ENCODE measurements at places on chromosomes 4 and X.

- DNase-seq, result no peak
Measured at GRCh38 chr4:145484225-145484846, 2.7 kb downstream of the SMAD1 start.

DNA sequence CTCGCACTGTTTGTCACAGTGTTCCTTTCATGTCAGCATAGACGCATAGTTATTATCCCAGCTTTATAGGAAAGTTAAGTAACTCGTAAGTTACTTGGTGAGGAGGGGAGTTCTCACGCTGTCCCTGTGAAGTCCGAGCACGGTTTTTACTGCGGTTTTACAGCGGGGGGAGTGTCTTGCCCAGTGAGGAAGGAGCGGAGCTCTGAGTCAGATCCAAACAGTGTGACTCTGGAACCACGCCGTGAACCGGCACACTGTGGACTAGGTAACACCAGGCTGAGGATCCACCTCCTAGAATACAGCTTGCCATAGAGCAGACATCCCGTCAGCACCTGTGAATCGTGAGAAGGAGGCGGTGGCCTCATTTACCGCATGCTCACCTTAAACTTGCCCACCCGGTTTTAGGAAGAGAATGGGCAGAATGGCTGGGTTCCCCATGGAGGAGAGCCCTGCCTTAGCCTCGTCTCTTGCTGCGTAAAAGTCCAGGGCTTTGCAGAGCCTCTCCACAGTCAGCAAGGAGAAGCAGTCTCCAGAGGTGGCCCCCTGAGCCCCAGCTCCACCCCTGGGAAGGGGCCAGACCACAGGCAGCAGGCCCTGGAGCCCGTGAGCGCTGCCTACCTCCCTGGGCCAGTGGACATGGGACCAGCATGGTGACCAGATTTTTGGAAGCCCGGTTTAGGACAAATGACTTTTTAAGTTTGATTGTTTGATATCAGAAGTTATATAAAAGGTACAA is 40.2 kb upstream of the HGFAC start:
- no peak for DNase-seq

GRCh38 chrX:55924574-55924973 is 207.0 kb downstream of the RRAGB start:
- DNase-seq, result no peak

DNA sequence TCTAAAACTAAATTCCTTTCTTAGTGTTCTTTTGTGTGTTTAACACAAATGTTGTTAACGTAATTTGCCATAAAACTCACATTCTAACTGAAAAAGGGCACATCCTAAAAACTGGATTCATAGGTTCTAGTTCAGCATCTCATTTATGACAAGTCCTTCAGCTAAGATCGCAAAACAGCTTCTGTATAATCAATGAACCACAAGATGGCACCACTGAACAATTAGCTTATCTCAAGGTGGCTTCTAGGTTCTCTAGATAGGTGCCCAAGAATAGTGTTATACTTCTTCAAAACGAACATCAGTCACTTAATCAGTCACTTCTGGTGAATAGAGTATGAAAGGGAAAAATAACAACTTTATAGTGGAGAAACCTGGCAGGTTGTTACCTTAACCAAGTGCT is 54.3 kb downstream of the NRK start:
- no peak for DNase-seq

- no peak for DNase-seq
Measured at GRCh38 chrX:38960137-38960536, 158.9 kb downstream of the MID1IP1 start.

DNA sequence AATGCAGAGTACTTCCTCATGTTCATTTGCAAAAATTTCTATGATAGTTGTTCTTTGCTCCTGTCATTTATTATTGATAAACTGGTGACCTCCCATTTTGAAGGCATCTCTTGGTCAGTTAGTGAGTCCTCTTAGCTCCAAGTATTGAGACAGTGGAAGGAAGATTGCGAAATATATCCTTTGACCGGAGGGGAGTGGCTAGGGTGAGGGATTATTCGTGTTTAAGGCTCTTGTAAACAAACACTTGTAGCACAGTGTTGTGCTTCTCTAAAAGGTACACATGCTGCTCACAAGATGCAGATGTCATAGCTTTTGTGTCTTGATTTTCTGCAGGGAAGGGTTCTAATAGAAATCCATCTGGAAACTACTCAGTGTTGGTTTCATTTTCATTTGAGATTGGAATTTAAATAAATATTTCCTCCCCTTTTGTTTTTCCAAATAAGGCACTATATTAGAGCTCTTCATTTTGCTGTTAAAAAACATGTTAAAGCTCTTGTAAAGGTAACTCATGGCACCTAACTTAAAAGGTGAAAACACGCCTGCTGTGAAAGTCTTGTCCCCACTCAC is 21.8 kb downstream of the TXLNG start:
- no peak for DNase-seq

- no peak for DNase-seq
Measured at GRCh38 chr4:8373973-8374545, 66.5 kb downstream of the ACOX3 start.

DNA sequence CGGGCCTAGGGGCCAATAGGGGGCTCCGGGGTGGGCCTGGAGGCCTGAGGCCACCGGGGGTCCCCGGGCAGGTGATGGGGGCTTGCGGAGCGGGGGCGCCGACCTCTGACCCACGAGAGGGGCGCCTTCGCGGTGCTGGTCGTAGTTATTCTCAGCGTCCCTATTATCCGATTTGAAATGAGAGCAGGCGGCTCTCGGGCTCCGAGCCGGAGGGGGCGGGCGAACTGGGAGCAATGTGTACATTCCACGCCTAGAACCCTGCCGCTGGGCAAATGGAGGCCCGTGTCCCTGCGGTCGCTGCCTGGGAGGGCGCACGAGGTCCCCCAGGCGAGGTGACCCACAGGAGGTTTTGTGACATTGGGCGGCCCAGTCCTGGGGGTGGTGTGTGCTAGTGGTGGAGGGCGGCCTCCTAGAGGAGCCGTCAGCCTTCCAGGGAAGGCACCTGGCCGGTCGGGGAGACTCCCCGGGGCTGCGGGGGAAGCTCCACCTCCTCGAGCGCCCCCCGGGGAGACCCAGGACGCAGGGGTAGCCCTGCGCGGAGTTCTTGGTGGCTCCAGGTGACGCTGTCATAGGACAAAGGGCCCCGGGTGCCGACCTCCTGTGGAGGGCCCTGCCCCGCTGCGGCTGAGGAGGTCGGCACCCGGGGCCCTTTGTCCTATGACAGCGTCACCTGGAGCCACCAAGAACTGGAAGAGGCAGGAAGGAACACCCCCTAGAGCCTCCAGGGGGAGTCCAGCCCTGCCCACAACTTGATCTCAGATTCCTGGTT is 102.6 kb upstream of the PRKX start:
- peak; percentile 44 for DNase-seq

Measured in hematopoietic multipotent progenitor cell (in vitro differentiated cells).